HFF-Myc (cell line): ENCODE measurements at places on chromosomes 7 and 10.
A peak's percentile ranks its signal among the peaks of the same experiment; 100 is the strongest.

- no peak for DNase-seq
Measured at GRCh38 chr7:133702078-133702477, 425.1 kb upstream of the LRGUK start.

GRCh38 chr10:83603708-83604107 is 535.6 kb upstream of the GHITM start:
- DNase-seq, result no peak

DNA sequence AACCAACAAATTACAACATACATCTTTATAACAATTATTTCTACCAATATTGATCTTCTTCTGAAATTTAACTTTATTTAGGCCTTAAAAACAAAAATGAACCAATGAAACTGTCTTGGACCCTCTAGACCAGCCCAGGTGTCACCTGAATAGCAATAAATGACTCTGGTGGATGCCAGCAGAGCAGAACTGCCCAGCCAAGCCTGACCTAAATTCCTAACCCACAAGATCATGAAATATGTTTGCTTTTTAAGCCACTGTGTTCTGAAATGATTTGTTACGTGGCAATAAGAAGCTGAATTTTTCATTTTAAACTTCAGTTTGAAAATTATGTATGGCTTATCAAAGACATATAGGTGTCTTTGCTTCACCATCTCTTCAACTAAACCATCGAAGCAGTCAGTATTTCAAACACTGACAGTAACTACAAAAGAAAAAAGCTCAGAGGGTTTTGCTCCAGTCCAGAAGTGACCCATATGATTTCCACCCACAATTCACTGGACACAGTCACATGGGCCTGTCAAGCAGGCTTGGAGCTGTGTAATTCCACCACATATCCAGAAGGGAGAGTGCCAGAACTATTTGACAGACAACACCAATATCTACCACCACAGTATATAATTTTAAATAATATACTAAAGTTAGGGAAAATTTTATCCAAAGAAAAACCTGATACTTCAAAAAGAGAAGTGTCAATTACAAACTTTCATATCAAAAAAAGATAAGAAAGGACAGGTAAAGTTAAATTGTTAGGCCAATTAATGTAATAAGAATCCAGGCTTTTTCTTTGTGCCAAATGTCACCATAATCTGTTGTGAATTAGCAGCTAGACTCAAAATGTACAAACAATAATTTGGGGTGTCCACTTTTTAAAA is 94.5 kb downstream of the KMT2C start:
- peak; percentile 35 for DNase-seq

- DNase-seq, result no peak
Measured at GRCh38 chr10:90245623-90246022, 544.2 kb downstream of the KIF20B start.

- DNase-seq, result no peak
Measured at GRCh38 chr7:121945480-121946236, 72.7 kb downstream of the PTPRZ1 start.

GRCh38 chr7:128785738-128786137 is 6.0 kb upstream of the CCDC136 start:
- DNase-seq, result no peak

GRCh38 chr10:109504401-109504800 is 418.9 kb downstream of the XPNPEP1 start:
- no peak for DNase-seq

DNA sequence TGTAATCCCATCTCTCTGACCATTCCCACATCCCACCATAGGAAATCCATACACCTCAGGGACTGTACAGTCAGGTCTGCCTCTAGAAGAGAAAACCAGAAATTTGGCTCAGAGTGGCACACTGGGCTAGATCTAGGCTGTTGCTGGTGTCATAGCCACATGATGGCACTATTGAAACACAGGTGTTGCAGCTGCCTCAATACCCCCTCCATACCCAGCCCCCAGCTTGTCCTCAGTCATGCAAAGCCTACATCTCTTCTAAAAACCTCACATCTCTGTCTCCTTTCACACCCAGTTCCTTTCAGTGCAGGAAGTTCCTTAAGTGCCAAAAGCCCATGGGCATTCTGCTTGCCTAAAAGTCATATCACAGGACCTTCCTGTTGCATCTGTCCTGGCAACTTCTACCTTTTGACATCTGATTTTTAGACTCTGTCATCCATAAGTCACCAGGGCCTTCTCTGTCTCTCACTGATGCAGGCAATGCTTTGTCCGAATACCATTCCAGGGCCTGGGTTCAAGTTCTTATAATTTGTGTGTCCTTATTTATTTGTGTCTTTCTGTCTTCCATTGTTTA is 27.0 kb upstream of the HIBADH start:
- DNase-seq, result no peak

GRCh38 chr7:12557282-12557681 is 13.2 kb upstream of the SCIN start:
- peak; percentile 12 for DNase-seq

- DNase-seq, result no peak
Measured at GRCh38 chr7:27199849-27200760, at the start of gene HOXA13. TSS of gene HOXA13 (minus strand) at chr7:27200091. CDS start at chr7:27200077, 14 bp downstream.

- no peak for DNase-seq
Measured at GRCh38 chr10:49600046-49600445, 10.1 kb upstream of the SLC18A3 start.

- DNase-seq, result no peak
Measured at GRCh38 chr10:112695539-112695938, 248.5 kb downstream of the VTI1A start.

DNA sequence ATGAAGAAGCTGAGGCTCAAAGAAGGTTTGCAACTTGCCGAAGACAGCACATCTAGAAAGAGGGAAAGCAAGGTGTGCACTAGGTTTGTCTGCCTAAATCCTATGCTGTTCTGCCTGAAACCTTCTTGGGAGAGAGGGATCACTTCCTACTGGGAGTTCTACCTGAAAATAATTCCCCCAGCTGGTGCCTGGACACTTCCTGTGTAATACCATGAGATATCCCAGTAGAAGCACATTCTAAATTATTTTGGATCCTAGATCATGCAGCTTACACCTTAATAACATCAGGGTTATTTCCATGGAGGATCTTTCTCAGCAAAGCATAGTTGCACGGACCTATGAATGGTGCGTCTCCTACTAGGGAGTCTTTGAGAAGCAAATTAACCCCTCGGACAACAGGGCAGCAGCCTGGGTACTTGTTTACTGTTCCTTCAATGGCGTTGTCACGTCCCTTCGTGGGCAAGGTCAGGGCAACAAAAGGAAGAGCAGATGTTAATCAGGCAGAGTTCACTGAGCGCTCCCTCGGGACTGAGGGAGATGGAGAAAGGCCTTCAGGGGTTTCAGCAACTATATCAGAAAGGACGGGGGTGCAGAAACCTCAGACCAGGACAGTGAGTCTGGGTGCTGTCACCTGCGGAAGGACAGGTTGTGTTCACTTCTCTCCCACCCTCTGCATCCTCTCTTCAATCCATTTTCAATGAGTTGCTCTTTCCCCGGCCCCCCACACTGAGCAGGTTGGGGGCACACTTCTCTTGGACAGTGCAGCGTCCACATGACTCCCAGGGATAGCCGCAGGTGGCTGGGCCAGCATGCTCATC is 44.0 kb downstream of the OAT start:
- no peak for DNase-seq

GRCh38 chr10:84783386-84783785 is 455.0 kb downstream of the CCSER2 start:
- no peak for DNase-seq

GRCh38 chr7:26709210-26709990 is 155.0 kb downstream of the SKAP2 start:
- DNase-seq, result no peak

DNA sequence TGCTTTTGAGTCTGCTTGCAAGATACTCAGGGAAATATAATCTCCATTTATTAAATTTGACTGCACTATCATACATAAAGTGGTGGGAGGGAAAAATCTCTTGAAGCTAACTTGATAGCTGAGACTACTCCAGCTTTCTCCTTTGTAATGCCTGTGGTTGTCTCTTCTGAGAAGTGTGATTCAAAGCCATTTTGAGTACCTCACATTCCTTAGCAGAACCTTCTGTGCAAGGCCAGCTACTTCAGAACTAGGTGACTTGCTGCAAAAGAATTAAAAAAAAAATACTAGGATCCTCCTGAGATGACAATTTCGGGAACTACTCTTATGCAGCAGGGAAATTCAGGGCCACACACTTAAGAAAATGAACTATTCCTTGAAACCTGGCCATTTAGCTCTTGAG is 294.8 kb downstream of the MDFIC start:
- no peak for DNase-seq

DNA sequence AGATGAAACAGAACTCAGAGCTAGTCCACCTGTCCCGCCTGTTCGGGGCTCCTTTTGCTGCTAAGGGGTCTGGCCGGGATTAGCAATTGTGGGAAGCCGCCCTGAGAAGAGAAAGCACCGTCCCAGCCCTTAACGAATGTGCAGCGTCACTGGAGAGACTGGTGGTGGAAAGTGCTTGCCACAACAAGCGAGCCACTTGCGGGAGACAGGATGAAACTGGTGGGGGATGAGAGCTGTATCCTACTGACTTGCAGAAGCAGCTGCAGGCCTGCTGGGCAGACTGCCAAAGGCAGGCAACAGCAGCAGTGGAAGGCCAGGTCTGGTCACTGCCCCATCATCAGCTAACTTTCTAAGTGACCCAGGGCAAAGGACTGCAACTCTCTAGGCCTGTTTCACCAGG is 95.4 kb downstream of the FAM53B start:
- peak; percentile 57 for DNase-seq

GRCh38 chr10:131315344-131315743 is 3.8 kb upstream of the TCERG1L start:
- DNase-seq, result no peak

DNA sequence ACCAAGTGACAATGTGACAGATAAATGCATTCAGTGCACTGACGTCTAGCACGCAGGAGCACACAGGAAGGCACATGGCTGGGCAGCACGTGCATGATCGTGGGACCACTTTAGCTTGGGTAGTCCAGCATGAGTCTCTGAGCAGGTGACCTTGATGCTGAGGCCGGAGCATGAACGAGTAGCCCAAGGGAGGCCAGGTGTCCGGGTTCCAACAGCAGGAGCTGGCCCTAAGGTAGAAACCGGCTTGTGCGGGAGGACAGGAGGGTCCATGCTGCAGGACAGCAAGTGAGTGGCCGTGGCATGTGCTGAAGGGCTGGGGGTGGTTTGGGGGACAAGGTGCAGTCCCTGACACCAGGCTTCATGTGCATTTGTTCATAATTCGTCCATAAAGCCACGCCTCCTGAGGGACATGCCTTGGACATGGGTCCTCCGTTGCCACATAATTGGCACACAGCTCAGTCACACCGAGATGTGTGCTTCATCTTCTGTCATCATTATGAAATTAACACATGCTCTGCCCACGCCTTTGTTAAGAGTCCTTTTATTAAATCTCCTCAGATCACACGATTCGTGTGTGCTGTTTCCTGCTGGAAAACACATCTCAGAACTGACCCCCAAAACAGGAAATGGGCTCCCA is 3.1 kb upstream of the STK32C start:
- DNase-seq, result no peak

DNA sequence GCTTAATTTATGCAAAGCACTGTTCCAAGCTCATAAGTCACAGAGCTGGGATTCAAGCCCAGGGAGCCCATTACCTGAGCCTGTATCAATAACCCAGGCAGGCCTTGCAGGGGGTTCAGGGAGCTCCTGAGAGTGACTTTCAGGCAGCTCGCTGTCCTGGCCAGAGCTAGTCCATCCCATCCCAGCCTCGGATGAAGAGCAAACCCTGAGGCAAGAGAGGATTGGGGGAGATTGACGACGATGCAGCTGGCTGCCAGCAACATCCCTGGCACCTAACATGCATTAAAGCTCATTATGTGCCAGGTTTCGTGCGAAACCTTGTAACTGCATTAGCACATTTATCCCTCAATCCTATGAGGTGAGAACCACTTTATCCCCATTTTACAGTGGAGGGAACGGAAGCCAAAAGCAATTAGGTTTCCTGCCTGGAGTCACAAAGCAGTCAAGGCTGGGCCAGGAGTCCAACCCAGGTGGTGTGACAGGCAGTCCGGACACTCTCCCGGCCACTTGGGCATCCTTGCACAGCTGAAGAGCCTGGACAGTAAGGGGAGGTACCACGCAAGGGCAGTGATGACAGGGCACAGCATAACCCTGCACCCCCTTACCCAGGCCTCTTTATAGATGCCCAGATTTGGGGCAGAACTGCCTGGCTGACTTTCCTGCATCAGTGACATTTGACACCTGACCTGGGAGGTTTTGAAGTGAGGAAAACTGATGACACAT is 129.8 kb upstream of the CHST15 start:
- no peak for DNase-seq

DNA sequence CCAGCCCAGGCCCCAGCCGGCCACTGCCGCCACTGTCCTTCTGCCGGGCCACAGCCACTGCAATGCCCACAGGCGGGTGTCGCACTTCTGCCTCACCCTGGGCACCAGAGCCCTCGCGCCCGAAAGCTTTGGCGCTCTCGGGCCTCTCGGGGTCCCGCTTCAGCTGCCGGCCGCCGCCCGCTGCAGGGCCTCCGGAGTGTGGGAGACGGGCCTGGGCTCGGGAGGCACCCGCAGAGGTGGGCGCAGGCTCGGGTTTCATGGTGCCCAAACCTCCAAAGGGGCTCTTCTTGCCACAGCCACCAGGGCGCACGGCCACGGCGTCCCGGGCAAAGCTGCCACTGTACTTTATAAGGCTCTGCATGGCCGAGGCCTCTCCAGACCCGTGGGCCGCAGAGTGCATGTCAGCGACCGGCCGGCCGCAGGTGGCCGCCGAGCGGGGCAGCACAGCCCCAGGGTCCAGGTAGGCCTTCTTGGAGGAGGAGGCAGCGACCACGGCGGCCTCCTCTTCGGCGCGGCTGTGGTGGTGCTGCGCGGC is 35.9 kb downstream of the TNRC18 start:
- no peak for DNase-seq

DNA sequence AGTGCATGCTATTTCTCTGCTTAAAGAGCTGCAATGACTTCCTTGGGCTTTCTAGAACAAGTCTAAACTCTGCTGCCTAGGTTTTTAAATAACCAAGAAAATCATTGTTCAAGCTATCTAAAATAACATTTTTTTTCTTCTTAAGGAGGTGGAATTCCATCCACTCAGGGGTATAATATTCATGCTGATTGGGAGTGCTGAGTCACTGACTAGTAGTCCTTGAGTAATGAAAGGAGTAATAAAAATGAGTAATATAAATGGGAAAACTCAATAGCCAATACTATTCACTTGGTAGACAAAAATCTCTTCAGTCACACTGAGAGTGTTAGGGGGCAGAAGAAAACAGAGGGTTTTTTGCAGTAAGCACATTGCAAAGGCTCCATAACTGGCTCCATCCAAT is 72.0 kb downstream of the GFRA1 start:
- DNase-seq, result no peak

GRCh38 chr7:84547331-84547730 is 352.7 kb upstream of the SEMA3A start:
- DNase-seq, result no peak

GRCh38 chr10:120483651-120484301 is 26.7 kb downstream of the PLPP4 start:
- no peak for DNase-seq
